NCI-H187 (cell line): ENCODE measurements at places on chromosomes 7 and 10.

DNA sequence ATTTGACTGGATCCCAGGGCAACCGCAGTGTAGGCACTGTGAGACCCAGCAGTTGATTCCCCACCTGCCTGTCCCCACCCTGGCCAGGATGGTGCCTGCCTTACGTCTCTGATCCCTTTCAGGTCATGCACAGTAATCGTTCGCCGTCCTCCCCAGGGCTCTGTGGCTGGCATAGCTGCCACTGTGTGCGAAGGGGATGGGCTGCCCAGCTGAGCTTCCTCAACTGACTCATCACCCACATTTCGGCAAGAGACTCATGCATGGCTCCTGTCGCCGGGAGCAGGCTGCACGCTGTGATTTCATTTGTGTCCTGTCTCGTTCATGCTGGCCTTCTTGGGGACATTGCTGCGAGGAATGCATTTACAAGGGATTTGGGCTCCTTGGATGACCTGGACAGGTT lies 252.4 kb downstream of the KLF6 start:
- DNase-seq = no peak

DNA sequence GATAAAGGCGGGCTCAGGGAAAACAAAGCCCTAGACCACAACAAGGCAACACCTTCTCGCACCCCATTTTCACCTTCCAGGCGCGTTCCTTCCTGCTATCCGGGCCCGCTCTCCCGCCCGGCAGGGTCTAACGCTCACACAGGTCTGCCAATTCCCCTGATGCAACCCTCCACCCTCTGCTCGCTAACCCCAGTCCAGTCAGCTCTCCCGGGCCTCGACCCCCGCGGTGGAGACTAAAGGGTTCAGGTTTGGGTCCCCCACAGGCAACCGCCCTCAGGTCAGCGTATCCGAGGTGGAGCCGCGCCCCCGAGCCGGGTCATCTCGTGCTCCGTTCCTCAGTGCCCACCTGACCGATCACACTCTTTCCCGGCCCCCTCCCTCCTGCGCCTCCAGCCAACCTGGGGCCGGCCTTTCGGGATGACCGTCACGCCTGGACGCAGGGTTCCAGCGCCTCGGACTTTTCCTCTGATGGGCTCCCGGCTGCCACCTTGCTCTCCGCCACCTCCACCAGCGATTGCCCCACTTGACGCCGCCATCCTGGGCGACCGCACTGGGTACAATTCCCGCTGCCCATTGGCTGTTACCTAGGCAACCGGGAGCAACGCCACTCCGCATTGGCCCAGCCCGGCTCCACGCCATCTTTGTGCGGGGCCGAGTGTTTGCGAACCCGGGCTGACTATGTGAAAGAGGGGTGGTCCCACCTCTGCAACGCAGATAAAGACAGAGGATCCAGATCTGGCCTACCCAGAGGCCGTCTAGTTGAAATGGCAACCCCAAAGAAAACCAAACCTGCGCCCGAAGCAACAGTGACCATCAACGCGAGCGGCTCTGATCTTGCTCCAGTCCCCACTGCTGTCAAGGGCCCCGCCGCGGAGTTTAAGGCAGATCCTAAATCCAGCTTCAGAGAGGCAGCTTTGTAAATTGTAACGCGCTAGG lies at the start of gene MORN4:
Gene MORN4 (minus strand): TSS at position 552 of the 936 bp plus-strand sequence. CDS start 13,847 bp downstream, outside the sequence.
- peak; percentile 82 for DNase-seq

- no peak for DNase-seq
These were observed 46.0 kb upstream of the PRKAR1B start for GRCh38 chr7:772861-773621.

DNA sequence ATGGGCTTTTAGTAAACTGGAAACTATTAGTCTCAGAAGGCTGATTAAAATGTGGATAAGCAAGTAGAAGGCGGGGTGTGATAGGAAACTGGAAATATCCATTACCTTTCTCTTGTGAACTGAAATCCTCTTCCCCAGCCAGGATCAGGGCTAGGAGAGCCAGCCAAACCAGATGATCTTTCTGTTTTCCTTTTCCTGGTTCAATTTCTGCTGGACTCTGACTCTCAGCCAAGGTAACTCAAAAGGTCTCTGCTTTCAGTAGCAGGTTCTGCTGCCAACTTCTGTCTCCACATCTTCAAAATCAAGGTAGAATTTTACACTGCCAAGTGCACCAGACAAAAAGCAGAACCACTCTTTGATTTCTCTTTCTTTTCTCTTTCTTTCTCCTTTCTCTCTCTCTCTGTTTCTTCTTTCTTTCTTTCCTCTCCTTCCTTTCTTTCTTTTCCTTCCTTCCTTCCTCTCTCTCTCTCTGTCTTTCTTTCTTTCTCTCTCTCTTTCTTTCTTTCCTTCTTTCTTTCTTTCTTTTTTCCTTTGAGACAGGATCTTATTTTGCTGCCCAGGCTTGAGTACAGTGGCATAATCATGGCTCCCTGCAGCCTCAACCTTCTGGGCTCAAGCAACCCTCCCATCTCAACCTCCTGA lies 30.8 kb downstream of the OTUD1 start:
- no peak for DNase-seq

DNA sequence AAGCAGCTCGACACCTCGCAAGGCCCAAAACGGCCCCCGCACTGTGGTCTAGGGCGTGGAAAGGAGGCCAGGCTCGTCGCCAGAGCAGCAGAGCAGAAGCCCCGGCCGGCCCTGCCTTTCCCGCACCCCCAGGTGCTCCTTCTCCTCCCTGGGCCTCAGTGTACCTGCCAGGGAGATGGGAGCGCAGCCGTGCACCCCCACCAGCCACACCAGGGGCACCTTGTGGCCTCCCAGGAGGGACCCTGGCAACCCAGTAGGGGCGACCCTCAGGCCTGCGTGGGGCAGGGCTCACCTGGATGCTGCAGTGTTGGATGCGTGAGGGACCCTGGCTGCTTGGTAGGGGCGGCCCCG lies 9.5 kb downstream of the PDGFA start:
- no peak for DNase-seq

DNA sequence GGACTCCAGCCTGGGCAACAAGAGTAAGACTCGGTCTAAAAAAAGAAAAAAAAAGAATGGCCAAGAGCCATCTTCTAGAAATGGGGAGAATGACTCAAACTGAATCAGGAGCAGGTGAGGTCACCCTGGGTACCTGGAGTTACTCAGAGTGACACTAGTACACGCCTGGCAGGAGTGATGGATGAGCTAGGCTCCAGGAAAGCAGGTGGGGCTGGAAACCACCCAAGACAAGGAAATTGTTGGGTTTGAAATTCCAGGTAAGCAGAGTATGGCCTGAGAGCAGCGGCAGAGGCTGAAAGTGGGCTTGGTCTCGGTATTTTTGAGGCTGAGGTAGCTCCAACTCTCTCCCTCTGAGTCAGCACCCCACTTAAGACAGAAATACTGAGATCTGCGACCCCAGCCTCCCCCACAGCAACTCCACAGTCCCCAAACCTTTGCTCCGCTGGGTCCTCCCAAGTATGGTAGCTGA lies 18.5 kb downstream of the DDIT4 start:
- DNase-seq = no peak

DNA sequence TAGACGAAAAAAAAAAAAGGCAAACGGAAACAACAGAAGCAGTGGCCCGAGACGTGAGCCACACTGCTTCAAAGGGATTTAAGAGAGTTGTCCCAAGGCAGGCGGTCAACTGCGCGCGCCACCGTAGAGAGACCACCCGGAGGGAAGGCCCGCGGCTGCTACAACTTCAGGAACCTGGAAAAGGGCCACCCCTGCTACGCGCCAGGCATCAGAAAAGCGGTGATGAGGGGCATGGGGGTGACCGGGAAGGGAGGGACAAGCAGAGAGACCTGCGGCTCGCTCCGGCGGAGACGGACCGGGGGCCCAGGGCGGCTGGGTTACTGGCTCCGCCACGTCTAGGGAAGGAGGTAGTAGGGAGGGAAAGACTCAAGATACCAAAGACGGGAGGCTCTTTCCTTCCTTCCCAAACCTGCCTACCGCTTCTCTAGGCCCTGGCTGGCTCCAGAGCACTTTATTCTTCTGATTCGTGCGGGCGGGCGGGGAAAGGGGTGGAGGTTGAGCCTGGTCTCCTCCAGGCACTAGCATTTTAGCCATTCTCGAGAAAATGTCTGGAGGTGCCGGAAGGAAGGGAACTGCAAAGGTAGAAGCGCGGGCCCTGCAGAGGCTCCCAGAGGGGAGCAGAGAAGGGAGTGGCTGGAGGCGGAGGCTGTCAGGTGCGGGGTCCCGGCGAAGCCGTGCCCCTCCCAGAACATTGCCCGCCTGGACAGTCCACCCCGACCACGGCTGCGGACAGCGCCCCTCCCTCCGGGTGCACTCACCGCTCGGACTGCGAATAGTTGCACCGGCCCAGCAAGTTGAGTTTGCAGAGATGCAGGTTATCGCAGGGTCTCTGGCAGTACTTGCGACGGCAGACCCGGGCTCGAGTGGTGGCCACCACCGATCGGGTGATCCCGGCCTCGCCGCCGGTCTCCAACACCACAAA lies 993 bp downstream of the ZC3HAV1 start:
- peak; percentile 14 for DNase-seq

- no peak for DNase-seq
These were observed 691 bp upstream of the PPA1 start for GRCh38 chr10:70233939-70234300.

- DNase-seq = no peak
These were observed 24.5 kb upstream of the ZNF488 start for GRCh38 chr10:47408606-47409005.

GRCh38 chr7:12358694-12359093 lies 45.0 kb downstream of the VWDE start:
- DNase-seq = no peak

DNA sequence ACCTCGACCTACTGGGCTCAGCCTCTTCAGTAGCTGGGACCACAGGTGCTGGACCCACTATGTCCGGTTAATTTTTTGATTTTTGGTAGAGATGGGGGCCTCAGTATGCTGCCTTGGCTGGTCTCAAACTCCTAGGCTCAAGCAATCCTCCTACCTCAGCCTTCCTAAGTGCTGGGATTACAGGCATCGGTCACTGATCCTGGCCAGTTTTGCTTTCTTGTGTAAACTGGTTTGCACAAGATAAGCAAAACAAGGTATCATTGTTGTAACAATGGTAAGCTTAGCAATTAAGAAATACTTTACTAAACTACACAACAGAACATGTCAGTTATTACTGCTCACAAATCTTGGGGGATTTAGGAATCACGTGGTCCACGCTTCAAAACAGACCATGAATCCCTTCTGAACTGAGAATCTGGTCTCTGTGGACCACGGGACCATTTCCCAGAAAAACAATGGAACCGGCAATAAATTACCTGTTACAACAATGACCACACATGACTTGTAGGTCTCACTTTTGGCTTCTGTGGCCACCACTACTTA lies 36.8 kb downstream of the RSU1 start:
- DNase-seq = no peak
